ENCODE measurements at places on chromosomes 3 and 15.
A peak's percentile ranks its signal among the peaks of the same experiment; 100 is the strongest.

DNA sequence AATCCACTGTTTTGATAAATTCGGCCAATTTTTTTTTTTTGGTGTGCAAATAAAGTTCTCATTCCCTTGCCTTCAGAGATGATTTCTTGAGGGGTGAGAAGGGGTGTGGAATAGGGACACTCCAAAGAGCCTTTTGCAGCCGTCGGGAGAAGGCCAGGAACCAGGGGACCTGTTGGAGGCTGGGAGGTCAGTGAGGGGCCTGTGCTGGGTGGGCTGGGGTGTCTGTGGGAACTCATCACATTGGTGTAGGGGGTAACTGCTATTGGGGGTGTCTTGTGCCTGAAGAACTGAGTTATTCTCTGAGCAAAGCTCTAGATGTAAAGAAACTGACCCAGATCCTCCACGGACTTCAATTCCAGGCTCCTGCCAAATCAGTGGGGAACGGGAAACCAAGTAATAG is 13.5 kb upstream of the SKIC8 start:
- no peak for DNase-seq

- DNase-seq: no peak
These were observed 886.8 kb downstream of the VGLL3 start for GRCh38 chr3:86104154-86104553.

DNA sequence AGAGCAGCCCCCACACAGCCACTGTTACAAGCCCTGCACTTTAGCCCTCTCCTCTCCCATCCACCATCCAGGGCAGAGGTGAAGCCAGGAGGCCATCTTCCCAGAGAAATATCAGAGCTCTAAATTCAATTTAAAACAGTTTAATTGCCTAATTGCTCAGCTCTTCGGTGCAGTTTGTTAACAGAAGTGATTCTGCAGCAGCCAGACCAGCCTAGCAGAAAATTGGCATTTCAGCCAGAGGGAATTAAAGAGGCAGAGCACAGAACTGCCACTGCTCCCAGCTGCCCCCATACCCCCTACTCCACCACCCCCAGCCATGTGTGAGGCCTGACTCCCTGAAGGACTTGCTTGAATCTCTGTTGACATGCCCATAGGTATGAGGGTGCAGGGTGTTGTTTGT is 38.5 kb downstream of the TPRA1 start:
- DNase-seq: no peak

DNA sequence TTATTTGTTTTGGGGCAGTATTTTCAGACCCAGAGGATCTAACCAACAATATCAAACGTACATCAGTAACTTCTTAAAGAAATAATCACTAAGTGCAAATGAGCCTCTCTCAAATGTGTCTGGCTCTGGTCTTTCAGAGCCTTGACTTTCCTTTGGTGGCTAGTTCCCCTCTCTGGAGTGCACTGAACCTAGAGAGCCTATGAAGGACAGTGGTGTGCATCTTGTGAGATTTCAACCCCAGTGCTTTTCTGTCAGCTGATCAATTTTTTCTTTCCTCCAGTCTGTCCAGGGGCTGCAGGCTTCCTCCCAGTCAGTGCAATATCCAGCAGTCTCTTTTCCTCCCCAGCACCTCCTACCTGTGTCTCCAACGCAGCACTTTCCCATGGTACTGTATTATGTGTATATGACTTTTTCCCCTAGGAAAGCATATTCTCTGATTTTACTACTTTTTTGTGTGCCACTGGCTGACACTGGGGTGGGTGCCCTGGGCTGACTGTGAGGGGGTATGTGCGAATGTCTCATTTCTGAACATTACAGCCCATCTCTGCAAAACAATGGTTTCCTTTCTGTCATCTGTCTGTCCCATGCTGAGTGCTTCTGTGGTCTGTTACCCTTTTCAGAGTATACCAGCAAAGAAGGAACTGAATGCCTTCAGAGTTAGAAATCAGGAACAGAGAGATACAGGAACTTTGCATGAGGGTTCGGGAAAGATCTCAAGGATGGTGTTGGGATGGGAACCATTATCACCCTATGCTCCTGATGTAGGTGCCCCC is 98.8 kb downstream of the ARPP21 start:
- no peak for DNase-seq

GRCh38 chr3:144265542-144266100 is 294.0 kb downstream of the DIPK2A start:
- no peak for DNase-seq

DNA sequence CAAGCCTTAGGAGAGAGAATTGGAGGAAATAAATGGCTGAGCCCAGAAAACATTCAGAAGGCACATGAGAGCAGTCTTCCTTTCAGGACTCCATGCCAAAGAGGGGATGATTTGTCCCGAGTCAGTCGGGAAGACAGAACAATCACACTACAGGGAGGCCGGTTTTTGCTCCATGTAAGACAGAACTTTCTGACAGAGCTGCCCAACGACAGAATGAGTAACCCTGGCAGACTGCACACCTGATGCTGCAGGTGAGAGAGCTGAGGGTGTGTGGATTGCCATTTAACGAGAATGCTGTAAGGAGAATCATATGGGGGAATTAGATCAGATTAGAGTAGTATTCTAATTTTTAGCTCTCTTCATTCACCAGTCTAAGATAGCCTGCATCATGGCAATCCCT is 533.0 kb downstream of the EPHB1 start:
- DNase-seq: no peak

DNA sequence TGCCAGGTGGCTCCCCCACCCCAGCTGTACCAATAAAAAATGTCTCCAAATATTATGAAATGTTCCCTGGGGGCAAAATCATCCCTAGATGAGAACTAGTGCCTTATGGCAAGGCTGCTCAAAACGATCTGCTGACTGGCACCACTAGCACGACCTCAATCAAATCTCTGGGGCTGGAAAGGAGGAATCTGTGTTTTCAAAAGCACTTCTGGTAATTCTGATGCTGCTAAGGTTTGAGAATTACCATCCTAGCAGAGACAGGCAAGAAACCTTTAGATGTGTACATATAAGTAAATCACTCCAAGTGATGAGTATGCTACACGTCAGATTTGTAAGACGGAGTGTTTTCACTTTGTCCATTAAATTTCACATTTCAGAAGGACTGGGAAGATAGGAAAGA is 360.1 kb upstream of the THRB start:
- no peak for DNase-seq

GRCh38 chr15:40046721-40047414 is 7.9 kb upstream of the SRP14 start:
- DNase-seq: peak; percentile 67

- no peak for DNase-seq
These were observed 96.9 kb downstream of the LINGO1 start for GRCh38 chr15:77535845-77536244.

DNA sequence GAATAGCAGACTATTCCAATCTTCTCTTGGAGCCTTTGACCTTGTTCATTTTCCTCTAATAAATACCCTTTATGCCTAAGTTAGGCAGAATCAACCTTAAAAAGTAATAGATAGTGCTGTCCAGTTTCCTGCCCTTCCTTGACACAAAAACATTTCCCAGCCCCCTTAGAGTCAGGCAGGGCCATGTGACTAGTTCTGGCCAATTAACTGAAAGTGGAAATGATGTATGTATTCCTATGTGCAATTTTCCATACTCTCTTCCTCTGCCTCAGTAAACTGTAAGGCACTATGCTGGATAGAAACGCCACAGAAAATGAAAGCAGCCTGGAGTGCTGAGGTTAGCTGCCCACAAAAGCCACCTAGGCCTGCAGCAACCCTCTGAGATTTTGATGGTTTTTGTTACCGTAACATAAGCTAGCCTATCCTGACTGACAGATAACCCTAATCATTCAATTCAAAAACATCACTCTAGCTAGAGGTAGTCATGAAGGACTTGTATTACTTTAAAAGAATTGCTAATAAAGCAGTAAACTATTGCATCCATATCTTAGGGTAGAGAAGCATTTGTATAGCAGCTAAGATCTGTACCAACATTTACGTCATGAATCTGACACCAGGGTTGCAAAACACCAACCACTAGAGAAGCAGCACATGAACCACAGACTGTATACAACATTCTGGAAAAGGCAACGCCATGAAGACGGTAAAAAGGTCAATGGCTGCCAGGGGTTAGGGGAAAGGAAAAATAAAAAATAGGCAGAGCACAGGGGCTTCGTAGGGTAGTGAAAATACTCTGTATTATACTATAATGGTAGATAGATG is 112.9 kb downstream of the ULK4 start:
- DNase-seq: no peak

DNA sequence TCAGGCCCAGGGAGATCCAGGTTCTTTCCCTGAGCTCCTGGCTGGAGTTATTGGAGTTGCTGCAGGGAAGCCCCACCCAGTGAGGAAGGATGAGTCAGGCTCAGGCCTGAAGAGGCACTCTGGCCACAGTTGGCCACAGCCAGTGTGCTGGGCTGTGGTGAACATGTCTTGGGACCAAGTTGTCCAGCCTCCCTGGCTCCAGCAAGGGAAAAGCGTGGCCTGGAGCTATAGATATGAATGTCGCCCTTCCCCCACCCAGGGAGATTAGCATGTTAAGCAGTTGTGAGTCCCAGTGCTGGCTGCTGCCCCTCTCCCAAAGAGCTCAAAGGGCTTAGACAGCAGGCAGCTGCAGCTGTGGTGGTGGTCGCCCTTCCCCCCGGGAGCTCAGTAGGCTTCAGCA is 963.2 kb downstream of the ROBO2 start:
- DNase-seq: no peak

DNA sequence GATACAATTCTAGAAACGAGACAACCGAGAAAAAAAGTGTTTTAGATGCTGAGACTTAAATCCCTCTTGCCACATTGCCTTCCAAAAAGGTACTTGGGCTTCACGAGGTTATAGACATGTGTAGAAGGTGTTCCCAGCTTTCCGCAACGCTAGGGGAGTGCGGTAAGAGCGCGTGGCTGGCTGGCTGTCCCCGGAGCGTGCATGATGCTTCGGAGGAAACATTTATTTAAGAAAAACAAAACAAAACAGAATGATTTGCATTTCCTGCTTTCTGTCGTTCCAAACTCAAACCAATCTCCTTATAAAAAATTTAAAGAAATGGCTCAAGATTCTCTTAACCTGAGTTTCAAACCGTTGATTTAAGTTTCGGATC is 841 bp downstream of the SLC6A20 start:
- DNase-seq: no peak

DNA sequence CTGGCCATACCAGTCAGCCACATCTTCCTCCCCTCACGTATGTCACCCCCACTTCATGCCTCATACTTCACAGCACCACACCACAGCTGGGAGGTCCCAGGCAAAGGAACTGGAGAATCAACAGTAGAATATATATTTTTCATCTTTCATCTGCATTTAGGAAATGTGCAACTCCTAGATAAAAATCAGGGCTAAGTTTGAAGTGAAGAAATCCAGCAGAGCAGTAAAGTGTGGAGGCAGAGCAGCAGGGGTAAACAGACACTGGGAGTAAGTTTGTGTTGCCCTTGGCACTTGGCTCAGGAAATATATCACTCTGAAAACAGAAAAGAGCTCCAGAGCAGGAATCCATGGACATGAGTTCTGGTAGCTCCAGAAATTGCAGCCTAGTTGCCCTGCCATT is 2.8 kb upstream of the HERC1 start:
- DNase-seq: peak; percentile 9

DNA sequence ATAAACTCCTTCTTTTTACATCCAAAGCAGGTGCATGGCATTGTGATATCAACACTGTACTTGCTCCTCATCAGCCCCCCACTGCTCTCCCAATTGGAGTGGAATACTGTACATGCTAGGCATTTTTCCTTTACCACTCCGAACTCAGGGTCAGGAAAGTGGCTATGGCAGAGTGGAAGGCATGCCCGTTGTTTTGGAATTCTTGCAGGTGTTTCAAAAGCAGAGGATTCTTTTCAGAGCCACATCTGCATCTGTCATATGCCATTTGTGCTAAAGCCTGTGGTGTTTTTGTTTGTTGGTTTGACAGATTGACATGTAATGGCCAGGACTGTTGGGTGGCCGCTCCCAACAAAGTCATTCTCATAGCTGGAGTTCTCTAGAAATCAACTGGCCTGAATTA is 41.7 kb downstream of the SOX2 start:
- no peak for DNase-seq

DNA sequence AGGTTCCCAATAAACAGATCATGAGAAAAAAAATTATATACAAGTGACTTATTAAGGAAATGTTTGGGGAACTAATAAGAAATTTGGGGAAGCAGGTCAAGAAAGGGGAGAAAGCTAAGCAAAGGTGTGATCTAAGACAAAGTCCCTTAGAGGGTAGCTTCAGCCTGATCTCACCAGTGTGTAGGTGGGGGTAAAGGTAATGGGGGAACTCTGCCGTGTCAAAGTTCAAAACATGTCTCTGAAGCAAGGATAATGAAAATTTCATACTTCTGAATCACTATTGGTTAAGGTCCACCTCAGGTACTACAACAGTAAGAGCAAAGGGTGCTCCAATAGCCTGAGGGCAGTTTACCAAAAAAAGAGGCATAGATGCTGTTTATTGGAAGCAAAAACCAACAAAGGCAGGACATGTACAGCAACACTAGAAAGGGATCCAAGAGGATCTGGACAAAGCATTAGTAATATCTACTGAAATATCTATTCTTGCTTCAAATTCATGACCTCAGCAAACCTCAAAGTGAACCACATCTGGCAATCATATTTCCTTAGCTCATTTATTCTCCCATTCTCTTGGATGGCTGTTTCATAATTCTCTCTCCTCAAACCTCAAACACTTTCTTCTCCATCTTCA is 6.9 kb downstream of the ACAD11 start:
- DNase-seq: peak; percentile 60

GRCh38 chr15:60077581-60078359 is 73.7 kb downstream of the FOXB1 start:
- DNase-seq: no peak

- DNase-seq: no peak
These were observed 292.6 kb downstream of the LRRC3B start for GRCh38 chr3:26915208-26915607.

- no peak for DNase-seq
These were observed 49.1 kb downstream of the FBN1 start for GRCh38 chr15:48596415-48596814.

DNA sequence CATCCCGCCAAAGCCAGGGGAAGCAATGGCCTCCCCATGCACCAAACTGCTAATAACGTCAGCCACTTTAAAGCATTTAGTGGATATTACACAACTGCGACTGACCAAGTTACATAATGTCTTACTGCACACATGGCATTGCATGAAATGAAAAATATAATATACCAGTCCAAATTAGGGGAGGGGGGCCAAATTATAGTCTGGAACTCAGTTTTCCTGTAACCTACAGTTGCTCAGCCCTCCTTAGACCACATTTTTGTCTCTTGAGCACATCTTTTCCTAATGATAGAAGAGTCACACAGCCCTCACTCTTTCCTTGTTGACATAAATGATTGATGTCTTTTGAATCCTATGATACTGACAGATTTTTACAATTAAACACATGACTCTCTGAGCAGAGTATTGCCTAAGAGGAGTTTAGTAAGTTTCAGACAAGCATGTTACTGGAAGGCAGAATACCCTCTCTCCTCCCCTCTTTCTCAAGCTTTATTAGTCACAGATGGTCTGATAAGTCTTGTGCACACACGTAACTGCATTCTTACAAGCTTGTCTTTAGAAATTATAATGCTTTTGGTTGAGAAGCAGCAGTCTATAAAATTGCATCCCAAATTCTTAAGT is 1.1 kb upstream of the PLD1 start:
- DNase-seq: peak; percentile 75

GRCh38 chr15:56165234-56165633 is 78.4 kb downstream of the RFX7 start:
- DNase-seq: no peak
